Fibroblast of skin of left quadriceps (primary cell): ENCODE measurements at places on chromosomes 5 and 9.

DNA sequence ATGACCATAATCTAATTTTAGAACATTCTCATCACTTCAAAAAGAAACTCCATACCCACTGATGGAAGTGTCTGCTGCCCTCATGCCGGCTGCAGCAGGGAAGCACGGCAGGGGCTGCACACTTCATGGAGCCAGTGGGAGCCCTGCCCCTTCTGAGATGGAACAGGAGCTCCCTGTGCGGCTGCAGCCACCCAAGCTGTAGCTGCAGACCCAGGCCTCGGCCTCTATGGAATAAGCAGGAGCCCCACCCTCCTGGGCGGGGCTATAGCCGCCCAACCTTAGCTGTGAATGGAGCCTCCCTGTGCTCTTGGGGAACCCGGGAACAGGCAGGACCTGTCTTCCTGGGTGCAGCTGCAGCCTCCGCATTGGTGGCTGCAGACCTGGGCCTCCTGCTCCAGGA is 128.5 kb downstream of the NUDT12 start:
- no peak for DNase-seq

DNA sequence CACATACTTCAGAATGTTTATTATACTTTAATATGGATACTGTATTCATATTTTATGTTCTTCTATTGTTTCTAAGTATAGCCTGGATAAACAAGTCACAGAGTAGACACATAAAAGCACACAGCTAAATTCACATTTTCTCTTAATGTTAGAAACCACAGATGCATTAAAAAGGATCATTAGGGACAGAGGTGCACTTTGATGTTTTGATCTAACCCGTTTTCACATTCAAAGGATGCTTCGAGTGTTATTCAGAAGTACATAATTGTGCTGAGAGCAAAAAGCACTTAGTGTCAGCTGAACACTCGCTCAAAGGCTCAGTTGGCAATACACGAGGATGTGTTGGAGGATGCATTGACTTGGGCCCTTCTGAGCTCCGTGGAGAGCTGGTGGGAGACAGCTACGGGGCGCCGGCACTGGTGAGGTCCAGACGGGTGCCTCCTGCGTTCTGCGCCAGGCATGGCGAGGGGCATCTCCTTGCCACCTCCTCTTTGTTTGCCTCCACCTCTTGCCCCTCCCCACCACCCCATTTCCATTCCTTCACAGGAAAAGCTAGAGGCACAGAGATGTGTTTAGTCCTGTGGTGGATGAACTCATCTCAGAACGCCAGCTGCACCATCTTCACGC is 35.5 kb downstream of the MED10 start:
- DNase-seq = no peak

DNA sequence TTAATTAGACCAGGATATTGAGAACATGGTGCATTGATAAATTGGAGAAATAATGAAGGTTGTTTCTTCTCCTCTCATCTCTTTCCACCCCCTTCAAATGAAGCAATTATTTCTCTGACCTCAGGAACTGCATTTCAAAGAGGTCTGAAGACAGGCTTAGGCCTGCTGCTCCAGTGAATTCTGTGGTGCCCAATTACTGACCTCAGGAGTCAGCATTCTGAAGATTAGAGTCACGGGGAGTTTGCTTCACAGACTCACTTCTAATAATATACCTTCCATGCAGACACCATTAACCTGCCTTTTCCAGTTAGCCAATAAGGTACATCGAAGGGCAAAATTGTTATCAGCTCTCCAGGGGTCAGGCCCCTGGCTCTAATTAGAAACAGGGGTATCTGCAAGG is 270.9 kb downstream of the GAS1 start:
- DNase-seq = no peak

DNA sequence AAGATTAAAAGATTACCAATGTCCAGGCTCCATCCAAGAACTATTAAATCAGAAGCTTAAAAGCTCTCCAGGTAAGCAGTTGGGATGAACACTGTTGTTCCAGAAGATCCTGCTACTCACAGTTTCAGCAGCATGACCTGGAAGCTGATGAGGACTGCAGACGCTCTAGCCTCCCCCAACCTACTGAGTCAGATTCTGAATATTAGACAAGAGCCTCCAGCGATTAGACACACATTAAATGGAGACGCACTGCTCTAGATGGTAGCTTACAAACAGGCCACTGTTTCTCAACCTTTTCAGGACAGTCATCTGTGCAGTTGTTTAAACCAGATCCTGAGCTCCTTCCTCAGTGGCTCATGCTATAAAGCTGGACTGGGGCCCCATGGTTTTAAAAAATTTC is 54.3 kb downstream of the MTMR12 start:
- no peak for DNase-seq

DNA sequence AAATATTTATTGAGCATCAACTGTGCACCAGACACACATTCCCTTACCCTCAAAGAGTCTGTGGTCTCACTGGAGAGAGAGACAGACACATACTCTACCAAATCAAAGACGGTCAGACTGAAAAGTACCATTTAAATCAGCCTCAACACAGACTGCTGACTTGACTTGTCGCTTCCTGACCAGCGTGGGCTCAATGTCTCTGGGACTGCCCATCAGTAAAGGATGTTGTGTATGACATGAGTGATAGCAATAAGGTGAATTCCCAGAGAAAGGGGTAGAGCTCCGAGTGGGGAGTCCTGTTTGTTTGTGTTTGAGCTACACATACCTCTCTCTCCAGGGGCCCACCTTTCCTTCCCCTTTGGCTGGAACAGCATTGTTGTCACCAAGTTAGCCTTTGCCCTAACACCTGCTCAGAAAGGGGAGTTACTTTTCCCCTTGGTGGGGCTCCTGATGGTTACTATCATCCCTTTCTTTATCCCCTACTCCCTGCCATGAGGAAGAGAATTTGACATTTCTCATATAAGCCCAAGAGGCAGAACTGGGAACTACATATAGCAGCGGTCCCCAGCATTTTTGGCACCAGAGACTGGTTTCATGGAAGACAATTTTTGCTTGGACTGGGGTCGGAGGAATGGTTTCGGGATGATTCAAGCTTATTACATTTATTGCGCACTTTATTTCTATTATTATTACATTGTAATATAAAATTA is 33.9 kb downstream of the NR4A3 start:
- DNase-seq = no peak

DNA sequence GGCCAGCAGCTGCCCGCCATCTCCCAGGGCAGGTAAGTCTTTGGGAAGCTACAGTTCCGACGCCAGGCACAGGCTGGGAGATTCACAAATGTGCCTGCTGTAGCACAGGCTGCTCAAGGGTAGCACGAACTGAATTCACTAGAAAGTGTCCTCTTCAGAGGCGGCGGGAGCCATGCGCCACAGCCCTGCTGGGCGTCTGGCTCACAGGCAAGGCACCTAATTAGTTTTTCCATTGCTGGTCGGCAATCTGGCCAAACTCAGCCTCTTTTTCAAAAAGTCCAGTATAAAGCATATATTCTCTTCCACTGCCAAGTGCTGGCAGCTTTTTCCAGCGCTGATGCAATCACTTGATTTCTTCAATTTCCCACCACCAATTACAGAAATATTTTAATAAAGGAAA is 128.9 kb upstream of the RAPGEF1 start:
- DNase-seq = no peak

GRCh38 chr9:136668983-136669790 is 6.5 kb downstream of the EGFL7 start:
- no peak for DNase-seq

GRCh38 chr5:168770996-168771395 is 191.8 kb upstream of the PANK3 start:
- no peak for DNase-seq

DNA sequence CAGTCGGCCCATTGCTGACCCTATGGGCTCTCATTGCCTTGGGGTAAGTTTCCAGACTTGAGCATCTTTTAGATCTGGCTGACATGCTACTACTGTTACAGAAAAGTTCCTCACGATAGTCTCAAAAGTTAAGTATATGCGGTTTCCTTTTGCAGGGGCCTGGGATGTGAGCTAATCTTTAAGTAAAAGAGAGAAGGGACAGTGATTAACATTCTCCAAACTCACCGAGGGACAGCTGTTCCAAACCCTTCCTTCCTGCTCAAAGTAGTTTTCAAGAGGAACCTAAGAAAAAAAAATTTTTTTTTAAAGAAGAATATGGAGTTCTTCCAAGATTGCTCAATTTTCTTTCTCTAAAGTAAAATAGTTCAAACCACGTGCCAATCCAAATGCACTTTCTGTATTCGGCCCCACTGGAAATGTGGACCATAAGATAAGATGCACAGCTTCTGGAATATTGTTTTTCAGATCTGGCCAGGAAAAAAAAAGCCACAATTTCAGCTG is 168.0 kb upstream of the SPRY4 start:
- DNase-seq = peak; percentile 34

DNA sequence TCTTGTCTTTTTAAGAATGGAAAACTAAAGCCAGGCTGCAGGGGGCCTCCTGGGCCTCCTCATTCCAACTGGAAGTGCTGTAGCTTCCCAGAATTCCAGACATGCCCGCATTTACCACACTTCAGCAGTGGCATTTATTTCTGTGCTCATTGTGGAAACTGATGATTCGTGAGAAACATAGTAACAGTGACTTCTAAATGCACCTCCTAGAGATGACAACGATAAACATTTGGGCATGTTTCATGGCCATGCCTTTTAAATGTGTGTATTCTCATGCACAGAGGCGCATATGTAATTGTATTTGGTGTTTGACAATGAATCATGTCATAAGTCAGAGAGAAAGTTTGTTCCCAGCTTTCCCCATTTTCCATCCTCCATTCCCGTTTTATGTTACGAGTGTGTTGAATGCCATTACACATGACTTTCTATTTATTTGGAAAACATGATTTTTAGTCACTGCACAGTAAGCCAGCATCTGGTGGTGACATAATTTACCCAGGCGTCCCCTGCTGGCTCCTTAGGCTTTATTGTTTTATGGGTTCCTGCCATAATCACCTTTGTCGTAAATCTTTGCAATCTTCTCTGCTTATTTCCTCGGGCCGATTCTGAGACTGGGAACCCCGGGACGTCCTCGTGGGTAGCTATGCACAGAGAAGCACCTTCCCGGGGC is 68.8 kb upstream of the FCN2 start:
- peak; percentile 90 for DNase-seq

DNA sequence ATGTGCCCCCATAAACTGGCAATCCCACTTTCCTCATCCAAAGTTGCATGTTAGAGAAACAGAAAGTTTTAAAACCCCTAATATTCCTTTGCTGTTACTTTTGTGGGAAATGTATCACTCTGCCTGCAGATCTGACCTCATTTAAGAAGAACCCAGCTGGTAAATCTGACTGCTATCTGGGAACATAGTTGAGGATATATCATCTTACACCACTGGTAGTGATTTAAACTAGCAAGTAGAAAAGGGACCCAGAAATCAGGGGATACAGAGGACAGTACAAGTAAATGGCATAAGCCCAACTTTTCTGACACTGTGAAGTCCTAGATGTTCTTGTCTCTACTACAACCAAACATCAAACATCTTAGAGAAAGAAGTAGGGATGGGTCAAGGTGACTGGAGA is 1060.5 kb upstream of the DMAC1 start:
- no peak for DNase-seq

- DNase-seq = no peak
Observed at GRCh38 chr9:108001237-108001636, 511.7 kb upstream of the KLF4 start.

- DNase-seq = no peak
Observed at GRCh38 chr5:111058064-111058463, 13.4 kb upstream of the TSLP start.

- no peak for DNase-seq
Observed at GRCh38 chr9:69932901-69933300, 110.7 kb upstream of the MAMDC2 start.

DNA sequence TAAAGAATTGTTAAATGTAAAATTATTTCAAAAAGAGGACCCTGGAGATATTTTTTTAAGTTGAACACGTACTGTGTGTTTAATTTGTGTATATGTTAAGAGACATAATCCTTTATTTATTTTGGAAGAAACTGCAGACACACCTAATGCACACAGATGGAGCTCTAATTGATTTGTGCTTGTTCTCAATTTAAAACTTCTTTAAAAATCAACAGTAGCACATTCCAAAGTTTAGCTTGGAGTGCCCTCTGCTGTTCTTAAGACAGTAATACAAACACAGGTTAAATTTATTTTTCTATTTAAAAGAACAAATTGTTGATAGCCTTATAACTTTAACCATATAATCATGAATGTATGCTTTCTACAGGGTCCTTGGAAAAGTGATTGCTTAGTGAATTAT is 277.6 kb upstream of the ADAMTS16 start:
- DNase-seq = peak; percentile 20

DNA sequence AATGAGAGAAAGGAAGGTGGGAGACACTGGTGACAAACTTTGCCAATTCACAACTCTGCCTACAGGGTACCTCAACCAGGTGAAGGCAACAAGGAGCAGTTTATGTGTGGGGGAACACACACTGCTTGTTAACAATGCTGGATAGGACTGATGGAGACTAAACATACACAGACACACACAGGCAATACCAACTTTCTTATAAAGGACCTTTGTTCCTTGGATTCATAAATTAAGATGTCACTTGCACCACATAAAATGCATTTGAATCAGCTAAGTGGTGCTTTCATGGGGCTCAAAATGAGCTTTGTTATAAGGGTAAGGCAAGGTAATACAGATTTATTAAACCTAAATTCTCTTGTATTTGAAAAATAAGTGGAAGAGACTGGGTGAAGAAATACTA is 4.0 kb downstream of the TSTD2 start:
- no peak for DNase-seq

DNA sequence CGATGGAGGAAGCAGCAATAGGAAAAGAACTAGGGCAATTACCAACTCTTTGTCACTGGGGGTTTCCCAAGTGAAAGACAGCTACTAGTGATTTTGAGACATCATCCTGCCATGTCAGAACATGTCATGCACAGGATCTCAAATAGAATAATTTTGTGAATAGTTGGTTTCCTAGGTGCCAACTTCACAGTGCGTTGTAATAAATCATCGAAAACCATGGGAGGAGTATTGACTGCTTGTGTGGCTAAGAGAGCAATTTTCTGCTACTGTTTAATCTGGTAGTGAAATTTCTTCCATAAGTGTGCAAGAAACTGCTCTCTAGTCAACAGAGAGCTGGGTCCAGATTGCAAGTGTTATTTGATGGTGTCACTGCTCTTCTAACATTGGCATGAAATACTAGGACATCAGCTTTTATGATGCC is 168.6 kb downstream of the NNT start:
- no peak for DNase-seq

DNA sequence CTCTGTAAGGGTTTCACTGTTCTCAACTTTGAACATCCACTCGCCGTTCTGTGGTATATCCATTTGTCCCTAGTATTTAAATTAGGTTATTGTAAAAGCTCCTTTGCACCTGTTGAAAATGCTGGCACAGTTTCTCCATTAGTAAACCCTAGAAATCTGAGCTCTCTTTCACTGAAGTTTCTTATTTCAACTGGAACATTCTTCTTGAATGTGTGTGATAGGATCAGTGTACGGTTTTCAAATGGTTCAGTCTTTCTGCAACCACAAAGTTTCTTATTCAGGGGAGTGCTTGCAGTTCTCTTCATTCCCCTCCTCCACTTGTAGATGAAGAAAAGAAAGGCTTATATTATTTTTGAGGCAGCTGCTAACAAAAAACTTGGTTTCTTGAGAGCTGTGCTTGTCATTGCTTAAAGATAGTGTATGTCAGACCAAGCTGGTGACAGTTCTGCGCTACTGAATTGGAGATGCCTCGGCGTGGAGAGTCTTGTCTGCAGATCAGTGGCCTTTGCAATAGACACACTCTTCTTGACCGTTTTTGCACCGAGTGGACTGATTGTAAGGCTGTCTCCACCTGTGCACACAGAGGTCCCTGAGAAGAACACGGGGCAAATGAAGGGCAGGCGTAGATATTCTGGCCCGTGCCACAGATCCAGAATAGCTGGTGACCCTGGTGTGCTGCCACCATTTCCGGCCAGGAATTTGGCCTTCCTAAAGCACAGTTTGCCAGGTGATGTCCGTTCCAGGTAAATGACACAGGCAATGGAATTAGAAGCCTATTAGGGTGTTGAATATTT is 102.2 kb downstream of the TRIO start:
- DNase-seq = no peak
